Stimulated activated CD8-positive, alpha-beta memory T cell treated with anti-CD3 and anti-CD28 coated beads, Interleukin-7, amount 100 ng/mL, for 48 hours (primary cell): ENCODE measurements at places on chromosomes 11 and 22.
A peak's percentile ranks its signal among the peaks of the same experiment; 100 is the strongest.

DNA sequence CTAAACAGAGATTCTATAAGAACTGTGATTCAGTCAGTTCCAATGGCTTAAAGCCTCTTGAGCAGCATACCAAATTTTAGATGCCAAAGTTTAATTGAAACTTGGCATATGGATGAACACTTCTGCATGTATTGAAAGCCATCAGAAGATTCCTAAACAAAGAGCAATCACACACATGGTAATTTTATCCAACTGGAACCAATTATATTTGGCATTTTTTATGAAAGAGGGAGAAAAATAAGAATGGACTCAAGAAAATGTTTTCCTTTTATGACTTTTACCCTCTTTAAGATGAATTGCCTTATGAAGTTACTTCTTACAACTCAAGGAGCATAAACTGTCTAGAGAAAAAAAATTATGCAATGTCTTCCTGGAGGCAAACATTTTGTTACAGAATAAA lies 7.4 kb downstream of the TRPC6 start:
- DNase-seq, result no peak

DNA sequence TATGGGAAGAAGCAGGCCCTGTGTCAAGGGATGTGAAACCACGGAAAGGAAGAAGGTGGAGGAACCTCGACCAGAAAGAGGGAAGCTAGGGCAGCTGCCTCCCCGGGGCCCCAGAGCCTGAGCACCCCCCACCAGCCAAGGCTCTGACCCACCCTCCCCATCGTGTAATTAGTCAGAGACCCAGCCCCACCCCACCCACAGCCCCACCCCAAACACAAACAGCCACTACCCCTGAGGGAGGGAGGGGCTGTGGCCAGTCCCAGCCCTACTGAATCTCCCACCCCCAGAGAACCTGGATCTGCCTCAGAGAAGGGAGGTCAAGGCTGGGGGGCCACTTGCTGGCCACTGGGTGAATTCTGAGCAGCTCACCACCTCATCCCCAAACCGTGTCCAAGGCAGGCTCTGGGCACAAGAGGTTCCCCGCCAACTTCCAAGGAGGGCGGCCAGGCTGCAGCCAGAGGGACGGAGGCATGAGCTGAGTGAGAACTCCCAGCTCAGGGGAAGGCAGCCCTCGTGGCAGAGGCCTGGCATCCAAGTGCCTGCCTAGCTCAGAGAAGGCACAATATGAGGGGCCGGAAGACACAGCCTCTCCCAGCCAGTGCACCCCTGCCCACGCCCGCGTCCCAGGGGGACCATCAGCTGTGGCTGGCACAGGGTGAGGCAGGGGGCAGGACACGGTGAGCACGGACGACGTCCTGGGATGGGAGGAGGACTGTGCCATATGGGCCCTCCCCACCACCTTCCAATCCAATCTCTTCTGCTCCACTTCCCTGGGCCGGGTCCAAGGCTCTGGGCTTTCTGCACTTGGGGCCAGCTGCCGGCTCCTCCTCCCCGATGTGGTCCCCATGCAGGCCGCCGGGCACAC lies 2.7 kb downstream of the PLXNB2 start:
- no peak for DNase-seq

- peak; percentile 5 for DNase-seq
Measured at GRCh38 chr22:29689880-29690213, 30.0 kb upstream of the CABP7 start.

DNA sequence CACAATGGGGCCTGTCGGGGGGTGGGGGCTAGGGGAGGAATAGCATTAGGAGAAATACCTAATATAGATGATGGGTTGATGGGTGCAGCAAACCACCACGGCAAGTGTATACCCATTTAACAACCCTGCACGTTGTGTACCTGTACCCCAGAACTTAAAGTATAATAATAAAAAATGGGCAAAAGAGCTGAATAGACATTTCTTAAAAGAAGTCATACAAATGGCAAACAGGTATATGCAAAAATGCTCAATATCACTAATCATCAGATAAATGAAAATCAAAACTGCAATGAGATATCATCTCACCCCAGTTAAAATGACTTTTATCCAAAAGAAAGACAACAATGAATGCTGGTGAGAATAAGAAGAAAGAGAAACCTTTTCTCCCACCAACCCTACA lies 363.7 kb upstream of the MPPED2 start:
- DNase-seq, result no peak

GRCh38 chr22:49882519-49883293 lies 29.1 kb downstream of the ZBED4 start:
- no peak for DNase-seq
